CD14-positive monocyte (primary cell): ENCODE measurements at places on chromosomes 3 and 15. TPM values are rescaled to one million over a fixed set of nuclear protein-coding genes. Genes with fewer than 3 reads are reported as not detected.

DNA sequence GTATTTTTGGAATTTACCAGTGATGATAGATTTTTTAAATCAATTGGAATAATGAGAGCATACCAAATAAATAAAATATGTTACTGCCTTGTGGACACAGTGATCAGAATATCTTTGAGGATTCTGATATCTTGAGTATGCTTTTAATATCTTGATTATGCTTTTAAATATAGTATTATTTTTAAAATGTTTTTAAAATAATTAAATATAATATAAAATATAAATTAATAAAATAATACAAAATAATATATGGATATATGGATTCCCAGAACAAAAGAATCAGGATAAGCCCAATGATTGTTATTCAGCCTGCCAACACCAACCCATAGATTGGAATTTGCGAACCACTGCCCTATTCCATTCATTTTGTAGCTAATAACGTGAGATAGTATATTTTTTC, 91.9 kb upstream of the MLF1 start:
- no peak for DNase-seq
- H3K4me3 ChIP-seq, result no peak overlapping the region
- no peaks in the 10 kb centered on the region for H3K27me3 ChIP-seq
- no peak overlapping the region for H3K27ac ChIP-seq
- no peaks in the 10 kb centered on the region for H3K4me1 ChIP-seq

DNA sequence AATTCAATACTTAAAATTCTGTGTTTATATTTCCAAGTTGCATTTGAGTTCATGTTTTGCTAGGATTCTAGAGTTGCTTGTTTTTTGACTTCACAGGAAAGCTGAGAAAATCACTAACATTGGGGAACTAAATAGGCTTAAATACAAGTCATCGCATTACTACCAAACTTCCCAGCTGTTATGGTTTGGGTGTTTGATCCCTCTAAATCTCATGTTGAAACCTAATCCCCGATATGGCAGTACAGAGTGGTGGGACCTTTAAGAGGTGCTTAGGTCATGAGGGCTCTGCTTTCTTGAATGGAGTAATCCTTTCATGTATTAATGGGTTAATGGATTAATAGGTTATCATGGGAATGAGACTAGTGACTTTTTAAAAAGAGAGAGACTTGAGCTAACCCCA, 77.2 kb upstream of the ARPP21 start:
- no peaks in the 10 kb centered on the region for H3K27me3 ChIP-seq
- H3K36me3 ChIP-seq, result no peaks in the 10 kb centered on the region
- no peak overlapping the region for H3K4me3 ChIP-seq
- no peak overlapping the region for H3K27ac ChIP-seq
- no peak for DNase-seq

DNA sequence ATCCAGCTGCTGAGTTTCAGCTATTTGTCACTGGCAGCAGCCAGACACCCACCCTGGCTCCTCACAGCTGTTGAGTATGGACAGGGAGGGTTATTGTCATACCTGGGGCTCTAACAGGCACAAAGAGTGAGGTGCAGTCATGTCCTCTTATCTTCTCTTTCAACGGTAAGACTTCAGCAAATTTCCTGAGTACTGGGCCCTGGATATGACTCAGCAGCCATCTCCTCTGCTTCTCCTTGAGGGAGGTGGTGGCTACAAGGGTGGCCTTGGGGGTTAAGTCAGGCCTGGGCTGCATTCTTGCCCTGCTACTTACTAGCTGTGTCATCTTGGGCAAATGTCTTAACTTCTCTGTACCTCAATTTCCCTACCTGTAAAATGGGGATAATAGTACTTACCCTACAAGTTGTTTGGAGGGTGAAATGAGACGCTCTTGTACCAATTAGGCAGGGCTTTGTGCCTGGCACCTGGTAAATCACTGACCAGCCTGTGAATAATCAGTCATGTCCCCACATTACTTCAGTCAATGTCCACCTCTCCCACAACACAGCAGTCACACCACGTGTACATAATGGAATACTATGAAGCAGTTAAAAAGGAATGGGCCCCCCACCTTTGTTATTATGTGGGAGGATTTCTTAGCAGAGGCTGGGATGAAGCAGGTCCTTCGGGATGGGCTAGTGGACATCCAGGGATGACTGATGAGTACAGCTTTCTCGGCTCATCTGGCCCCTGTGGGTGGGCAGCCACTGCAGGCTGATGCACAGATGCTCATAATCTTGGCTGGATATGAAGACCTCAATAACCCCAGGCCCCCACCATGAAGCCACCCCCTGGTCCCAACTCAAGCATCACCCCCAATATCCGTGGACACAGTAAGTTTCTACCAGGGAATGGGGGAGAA, 528.8 kb downstream of the SHQ1 start:
- no peak for DNase-seq
- H3K4me3 ChIP-seq, result no peak overlapping the region
- no peaks in the 10 kb centered on the region for H3K4me1 ChIP-seq
- no peaks in the 10 kb centered on the region for H3K36me3 ChIP-seq
- no peaks in the 10 kb centered on the region for H3K27me3 ChIP-seq

DNA sequence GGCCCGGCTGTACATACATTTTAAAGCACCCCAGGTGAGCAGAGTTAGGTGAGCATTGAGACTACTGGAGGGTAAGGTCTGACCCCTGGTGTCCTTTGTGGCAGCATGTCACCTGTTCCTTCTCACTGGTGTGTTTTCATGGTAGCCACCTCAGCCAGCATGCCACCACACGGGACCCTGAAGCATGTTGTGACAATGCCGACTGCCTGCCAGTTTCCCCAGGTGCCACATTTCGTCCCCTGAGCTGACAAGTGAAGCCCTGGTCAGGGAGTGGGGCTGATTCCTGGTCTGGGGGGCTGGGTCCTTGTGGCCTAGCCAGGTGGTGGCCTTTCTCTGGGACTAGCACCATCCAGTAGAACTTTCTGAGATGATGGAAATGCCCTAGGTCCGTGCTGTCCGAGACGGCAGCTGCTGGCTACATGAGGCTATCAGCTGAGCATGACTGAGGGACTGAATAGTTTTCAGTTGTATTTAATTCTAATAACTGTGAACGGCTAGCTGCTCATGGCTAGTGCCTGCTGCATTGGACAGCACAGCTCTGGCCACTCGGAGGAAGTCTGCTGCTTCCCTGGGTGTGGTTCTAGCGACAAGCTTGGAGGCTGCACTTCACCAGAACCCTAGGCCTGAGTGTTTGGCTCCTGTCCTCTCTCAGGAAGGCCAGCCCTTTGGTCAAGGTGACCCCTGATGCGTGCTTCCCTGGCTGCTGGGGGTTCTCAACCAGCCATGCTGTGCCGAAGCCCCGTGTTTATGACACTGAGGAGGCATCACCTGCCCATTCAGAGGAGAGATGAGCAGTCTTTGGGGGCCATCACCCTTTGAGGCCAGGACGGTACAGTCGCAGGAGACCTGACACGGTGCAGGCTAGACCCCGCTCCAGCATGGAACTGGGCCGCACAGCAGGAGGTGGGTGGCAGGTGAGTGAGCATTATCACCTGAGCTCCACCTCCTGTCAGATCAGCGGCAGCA, 3.9 kb downstream of the C3orf22 start:
- H3K27me3 ChIP-seq, result no peaks in the 10 kb centered on the region
- H3K27ac ChIP-seq, result no peak overlapping the region
- no peaks in the 10 kb centered on the region for H3K36me3 ChIP-seq
- DNase-seq, result peak; percentile 1
- H3K4me3 ChIP-seq, result no peak overlapping the region
- H3K4me1 ChIP-seq, result peaks cover 2% of the 10 kb centered on the region

DNA sequence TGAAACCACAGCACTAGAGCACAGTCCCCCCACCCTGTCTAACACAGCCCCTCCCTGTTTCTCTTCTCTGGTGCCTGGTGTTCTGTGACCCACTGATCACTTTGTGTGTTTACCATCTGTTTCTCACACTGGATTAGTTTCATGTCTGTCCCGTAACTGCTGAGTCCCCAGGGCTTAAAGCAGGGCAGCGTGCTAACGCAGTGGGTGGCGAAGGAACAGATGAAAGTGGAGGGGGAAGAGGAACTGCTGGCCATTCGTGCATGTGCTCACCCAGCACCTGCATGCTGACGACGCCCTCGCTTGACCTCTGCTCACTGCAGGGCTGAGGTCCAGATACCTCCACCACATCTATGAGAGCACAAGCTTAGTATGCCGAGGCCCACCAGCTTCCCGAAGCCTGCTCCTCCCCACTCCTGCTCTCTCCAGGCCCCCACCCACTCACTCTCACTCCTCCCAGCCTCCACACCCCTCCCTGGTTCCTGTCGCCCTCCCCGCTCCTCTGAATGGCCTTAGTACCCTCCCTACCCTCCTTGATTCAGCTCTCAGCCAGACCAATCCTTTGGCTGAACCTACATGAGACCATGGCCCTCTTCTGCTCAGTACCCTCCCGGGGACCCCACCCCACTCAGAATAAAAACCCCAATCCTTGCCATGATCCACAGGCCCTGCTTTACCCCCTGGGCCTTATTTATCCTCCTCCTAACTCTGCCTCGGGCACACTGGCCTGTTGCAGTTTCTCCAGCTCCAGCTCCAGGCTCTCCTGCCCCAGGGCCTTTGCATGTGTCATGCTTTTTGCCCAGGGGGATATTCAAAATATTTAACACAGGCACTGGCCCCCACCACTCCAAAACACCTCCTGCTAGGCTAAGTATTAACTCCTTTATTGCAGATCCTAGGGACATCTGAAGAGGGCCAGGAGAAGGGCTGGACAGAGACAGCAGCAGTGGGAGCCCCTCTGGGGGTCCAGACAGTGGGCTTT, 15.1 kb upstream of the IQSEC1 start:
- H3K27ac ChIP-seq, result no peak overlapping the region
- peaks cover 3% of the 10 kb centered on the region for H3K4me1 ChIP-seq
- H3K27me3 ChIP-seq, result no peaks in the 10 kb centered on the region
- no peak for DNase-seq
- no peaks in the 10 kb centered on the region for H3K36me3 ChIP-seq

The ATG7 gene
- polyA plus RNA-seq, result 89.7 TPM

GRCh38 chr15:39591141-39591895, 10.4 kb downstream of the THBS1 start:
- H3K4me1 ChIP-seq, result no peaks in the 10 kb centered on the region
- no peaks in the 10 kb centered on the region for H3K27me3 ChIP-seq
- peaks cover 100% of the 10 kb centered on the region for H3K36me3 ChIP-seq

The GUCA1C gene
- polyA plus RNA-seq, result not detected

DNA sequence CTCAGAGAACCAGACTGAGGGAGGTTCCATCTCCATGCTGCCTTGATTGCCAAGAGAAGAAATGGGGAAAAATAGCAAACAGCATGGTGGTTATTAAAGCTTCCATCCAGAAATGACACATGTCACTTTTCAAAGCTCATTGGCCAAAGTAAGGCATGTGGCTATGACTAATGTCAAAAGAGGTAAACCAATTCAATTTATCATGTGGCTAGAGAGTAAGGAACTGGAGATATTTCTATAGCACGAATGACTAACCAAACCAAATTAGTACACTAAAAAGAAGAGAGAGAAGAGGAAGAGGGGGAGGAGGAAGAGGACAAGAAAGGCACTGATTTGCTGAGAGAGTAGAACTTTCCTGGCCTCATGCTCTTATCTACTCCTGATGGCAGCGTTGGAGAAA, 115.2 kb upstream of the SLC6A11 start:
- H3K27me3 ChIP-seq, result peaks cover 32% of the 10 kb centered on the region
- H3K36me3 ChIP-seq, result no peaks in the 10 kb centered on the region
- no peak overlapping the region for H3K27ac ChIP-seq
- H3K4me3 ChIP-seq, result no peak overlapping the region
- DNase-seq, result no peak
- H3K4me1 ChIP-seq, result no peaks in the 10 kb centered on the region

DNA sequence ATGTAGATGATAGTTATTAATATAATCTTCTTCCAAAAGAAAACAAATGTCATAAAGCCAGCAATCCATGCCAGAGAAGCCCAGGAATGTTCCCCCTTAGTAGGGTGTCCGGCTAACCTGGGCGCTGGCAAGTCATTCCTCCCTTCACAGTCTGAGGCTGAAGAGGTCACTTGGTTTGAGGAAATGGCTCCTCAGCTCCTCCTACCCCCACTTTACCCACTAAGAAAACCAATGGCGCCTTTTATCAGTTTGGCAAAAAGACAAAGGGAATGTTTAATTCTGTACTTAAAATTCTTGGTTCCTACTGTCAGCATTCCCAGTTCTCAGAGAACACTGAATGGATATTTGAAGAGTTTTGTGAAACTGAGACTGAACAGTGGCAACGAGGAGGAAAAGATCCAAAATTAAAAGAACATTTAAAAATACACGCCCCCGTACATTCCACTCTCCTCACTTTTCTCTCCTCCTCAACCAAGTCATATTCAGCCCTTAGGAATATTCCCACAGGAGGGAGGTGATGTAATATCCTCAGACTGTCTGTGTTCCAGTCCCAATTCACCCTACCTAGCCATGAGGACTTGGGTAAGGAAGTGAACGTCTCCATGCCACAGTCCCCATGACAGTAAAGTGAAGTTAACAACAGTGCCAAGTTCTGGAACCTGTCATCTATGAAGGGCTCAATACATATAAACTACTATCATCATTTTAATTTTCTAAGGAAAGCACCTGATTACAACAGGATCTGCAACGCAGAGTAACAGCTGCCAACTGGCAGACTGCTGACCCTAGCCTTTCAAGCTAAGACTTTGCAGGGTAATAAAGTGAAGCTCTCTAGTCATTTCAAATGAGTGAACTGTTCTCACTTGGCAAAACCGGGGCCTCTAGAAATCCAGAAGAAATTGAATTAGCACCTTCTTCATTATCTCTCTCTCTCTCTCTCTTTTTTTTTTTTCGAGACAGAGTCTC, 234.5 kb upstream of the ICE2 start:
- H3K27me3 ChIP-seq, result no peaks in the 10 kb centered on the region
- H3K27ac ChIP-seq, result no peak overlapping the region
- no peaks in the 10 kb centered on the region for H3K4me1 ChIP-seq
